ENCODE measurements at places on chromosomes 11 and 22. TPM values are rescaled to one million over a fixed set of nuclear protein-coding genes. Genes with fewer than 3 reads are reported as not detected.

GRCh38 chr11:11788063-11788710 lies 53.6 kb upstream of the USP47 start:
- no peak for DNase-seq
- no peaks in the 10 kb centered on the region for H3K4me1 ChIP-seq
- H3K27ac ChIP-seq = no peak overlapping the region
- peaks cover 5% of the 10 kb centered on the region for H3K27me3 ChIP-seq

GRCh38 chr11:126857860-126858808 lies 142.4 kb downstream of the KIRREL3 start:
- no peaks in the 10 kb centered on the region for H3K27me3 ChIP-seq
- H3K4me3 ChIP-seq = no peak overlapping the region
- DNase-seq = no peak
- H3K27ac ChIP-seq = no peak overlapping the region
- no peaks in the 10 kb centered on the region for H3K36me3 ChIP-seq

GRCh38 chr11:39425226-39425625 lies 2034.2 kb downstream of the LRRC4C start:
- H3K36me3 ChIP-seq = no peaks in the 10 kb centered on the region
- no peak for DNase-seq
- no peak overlapping the region for H3K27ac ChIP-seq
- no peaks in the 10 kb centered on the region for H3K4me1 ChIP-seq

DNA sequence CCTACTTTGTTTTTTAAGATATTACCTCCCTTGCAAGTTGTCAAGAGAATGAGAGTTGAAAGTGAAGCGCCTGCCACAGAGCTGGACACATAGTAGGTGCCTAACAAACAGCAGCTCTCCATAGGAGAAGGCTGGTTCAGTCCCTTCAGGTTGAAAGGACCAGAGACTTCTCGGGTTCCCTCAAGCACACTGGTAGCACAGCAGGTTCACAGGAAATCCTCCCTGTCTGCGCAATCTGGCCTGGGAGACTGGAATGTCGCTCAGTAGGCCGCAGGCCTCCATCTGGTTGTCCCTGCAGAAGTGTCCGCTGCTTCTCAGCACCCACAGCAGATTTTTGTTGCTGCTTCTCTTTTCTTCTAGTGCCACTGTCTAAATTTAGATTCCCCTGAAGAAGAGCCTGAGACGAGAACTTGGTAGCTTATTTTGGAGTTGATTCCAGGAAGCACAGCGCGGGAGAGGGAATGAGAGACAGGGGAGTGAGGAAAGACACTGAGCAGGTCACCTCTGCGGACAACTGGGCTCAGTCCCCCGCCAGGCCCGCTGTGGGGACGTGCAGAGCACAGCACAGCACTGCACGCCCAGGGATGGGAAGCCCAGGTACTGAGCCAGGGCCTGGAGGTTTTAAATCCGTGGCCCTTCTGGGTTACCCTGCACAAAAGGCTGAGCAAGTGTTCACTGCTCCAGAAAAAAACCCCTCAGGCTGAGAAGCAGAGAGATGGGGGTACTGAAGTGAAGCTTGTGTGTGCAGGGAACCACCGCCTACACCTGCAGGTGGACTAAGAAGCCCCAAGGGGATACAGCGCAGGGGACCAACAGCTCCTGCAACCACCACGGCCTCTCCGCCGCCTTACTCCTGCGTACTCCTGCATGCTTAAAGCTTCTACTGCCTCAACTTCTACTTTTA lies 31.6 kb downstream of the RBX1 start:
- H3K4me3 ChIP-seq = no peak overlapping the region
- H3K27ac ChIP-seq = no peak overlapping the region
- H3K27me3 ChIP-seq = no peaks in the 10 kb centered on the region
- no peaks in the 10 kb centered on the region for H3K4me1 ChIP-seq
- no peak for DNase-seq

- H3K27ac ChIP-seq = no peak overlapping the region
- H3K36me3 ChIP-seq = no peaks in the 10 kb centered on the region
- no peak overlapping the region for H3K4me3 ChIP-seq
- H3K27me3 ChIP-seq = no peaks in the 10 kb centered on the region
These were observed 121.6 kb downstream of the BBOX1 start for GRCh38 chr11:27162237-27162636.

DNA sequence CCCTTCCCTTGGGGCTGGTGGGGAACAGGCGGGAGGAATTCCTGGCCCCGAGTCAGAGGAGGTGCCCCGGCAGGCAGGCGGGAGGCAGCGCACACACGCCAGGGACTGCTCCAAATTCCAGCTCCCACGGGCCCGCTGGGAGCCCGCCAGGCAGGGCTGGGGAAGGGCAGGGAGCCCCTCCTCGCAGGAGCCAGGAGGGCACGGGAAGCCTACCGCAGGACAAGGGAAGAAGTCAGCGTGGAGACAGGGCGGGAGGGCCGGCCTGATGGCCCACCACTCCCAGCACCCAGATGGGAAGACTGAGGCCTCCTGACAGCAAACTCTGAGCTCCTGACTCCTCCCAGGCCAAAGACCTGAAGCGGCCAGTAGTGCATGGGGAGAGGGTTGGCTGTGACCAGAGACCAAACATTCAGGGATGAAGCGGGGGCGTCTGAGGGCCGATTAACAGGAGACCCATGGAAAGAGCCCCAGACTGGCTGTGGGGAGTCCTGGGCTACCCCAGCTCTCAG lies 22.4 kb downstream of the RPL3 start:
- H3K4me1 ChIP-seq = no peaks in the 10 kb centered on the region
- H3K27me3 ChIP-seq = no peaks in the 10 kb centered on the region
- H3K27ac ChIP-seq = no peak overlapping the region
- no peak overlapping the region for H3K4me3 ChIP-seq

GRCh38 chr11:11740836-11741235 lies 100.9 kb upstream of the USP47 start:
- H3K27ac ChIP-seq = no peak overlapping the region
- H3K4me1 ChIP-seq = no peaks in the 10 kb centered on the region
- H3K27me3 ChIP-seq = peaks cover 3% of the 10 kb centered on the region
- no peaks in the 10 kb centered on the region for H3K36me3 ChIP-seq

DNA sequence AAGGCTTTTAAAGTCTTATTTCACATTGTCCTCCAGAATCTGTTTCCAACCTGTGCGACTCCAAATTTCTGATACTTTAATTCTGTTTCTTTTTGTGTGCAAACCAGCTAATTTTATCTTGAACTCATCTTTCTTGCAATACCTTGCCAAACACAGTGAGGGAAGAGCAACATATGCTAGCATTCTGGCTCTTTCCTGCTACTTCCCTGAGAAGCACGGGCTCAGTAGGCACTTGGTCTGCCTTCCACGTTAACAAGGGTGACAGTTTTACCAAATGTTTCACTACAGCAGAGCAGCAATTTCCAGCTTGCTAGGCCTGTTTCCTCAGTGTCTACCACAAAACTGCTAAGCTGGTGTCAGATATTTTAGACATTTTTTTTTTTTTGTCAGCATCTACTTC lies 405.8 kb downstream of the NTM start:
- no peak for DNase-seq
- H3K27ac ChIP-seq = no peak overlapping the region

GRCh38 chr22:17847360-17848078 lies 73.2 kb upstream of the BID start:
- no peak for DNase-seq
- H3K27me3 ChIP-seq = no peaks in the 10 kb centered on the region
- no peaks in the 10 kb centered on the region for H3K4me1 ChIP-seq
- no peaks in the 10 kb centered on the region for H3K36me3 ChIP-seq

DNA sequence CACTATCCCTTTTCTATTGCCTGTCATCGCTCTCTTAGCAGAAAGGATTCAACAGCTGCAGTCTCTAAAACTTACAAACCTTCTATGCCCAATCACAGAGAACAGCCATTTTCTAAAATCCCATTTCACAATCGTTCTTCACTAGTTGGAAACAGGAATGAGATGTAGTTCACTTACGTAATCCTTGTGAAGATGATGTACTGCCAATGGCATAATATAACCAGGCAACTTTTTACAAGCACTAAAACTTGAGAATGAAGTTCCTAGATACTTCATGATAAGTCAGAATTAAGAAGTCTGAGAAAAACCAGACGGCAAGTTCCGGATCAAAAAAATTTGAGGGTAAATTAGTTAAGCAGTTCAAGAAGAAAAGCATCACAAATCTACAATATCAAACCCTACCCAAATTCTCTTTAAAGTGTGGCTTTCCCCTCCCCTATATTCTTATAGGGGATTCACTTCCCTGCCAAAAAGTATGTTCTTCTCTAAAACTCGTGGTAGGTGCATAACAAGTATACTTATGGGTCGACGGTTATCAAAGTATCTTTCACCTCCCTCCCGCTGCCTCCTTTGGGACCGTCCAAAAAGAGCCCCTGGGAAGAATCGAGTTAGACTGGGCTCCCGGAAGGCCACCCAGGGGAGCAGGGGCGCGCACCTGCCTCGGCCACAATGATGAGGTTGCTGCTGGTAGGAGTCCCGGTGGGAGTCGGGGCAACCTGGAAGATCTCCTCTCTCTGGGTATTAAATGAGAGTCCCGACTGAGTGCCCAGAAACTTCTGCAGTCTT lies 666 bp downstream of the MSANTD4 start:
- DNase-seq = no peak
- H3K36me3 ChIP-seq = no peaks in the 10 kb centered on the region
- no peaks in the 10 kb centered on the region for H3K27me3 ChIP-seq
- peak overlapping the region; percentile 56 for H3K27ac ChIP-seq

DNA sequence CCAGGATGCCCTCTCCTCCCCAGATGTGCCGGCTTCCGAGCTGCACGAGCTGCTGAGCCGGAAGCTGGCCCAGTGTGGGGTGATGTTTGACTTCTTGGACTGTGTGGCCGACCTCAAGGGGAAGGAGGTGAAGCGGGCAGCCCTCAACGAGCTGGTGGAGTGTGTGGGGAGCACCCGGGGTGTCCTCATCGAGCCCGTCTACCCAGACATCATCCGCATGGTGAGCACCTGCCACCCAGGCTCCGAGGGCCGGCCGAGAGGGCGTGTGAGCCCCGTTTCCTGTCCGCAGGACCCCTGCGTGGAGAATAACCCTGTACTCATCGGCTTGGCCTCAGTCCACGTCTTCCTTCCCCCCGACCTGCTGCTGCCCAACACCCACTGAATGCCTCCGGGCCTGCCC lies 2.2 kb downstream of the PPP2R5B start:
- peaks cover 20% of the 10 kb centered on the region for H3K4me1 ChIP-seq
- no peak overlapping the region for H3K27ac ChIP-seq
- DNase-seq = no peak
- H3K4me3 ChIP-seq = no peak overlapping the region

DNA sequence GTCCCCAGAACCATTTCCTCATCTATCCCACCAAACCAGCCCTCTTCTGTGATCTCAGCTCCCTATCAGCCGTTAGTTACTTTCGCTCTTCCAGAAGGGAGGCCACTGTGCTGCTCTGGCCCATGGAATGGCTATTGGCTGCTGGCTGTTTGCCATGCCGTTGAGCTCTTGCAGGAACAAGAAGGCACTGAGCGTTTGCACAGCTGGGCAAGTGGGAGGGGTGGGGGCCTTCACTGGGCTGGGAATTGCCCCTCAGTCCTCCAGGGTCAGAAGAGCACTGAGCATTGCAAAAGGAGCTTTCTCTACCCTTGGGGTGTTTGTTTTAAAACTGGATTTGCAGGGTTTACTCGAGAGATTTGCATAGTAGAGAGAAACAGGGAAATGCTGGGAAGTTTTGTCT lies 129.0 kb upstream of the PARVA start:
- no peaks in the 10 kb centered on the region for H3K4me1 ChIP-seq
- H3K4me3 ChIP-seq = no peak overlapping the region
- no peak for DNase-seq
- H3K36me3 ChIP-seq = peaks cover 43% of the 10 kb centered on the region
- H3K27me3 ChIP-seq = no peaks in the 10 kb centered on the region
- H3K27ac ChIP-seq = no peak overlapping the region

- no peak for DNase-seq
- no peaks in the 10 kb centered on the region for H3K27me3 ChIP-seq
- no peaks in the 10 kb centered on the region for H3K4me1 ChIP-seq
- H3K27ac ChIP-seq = no peak overlapping the region
- no peaks in the 10 kb centered on the region for H3K36me3 ChIP-seq
These were observed 364.2 kb downstream of the TENM4 start for GRCh38 chr11:79076526-79077115.

DNA sequence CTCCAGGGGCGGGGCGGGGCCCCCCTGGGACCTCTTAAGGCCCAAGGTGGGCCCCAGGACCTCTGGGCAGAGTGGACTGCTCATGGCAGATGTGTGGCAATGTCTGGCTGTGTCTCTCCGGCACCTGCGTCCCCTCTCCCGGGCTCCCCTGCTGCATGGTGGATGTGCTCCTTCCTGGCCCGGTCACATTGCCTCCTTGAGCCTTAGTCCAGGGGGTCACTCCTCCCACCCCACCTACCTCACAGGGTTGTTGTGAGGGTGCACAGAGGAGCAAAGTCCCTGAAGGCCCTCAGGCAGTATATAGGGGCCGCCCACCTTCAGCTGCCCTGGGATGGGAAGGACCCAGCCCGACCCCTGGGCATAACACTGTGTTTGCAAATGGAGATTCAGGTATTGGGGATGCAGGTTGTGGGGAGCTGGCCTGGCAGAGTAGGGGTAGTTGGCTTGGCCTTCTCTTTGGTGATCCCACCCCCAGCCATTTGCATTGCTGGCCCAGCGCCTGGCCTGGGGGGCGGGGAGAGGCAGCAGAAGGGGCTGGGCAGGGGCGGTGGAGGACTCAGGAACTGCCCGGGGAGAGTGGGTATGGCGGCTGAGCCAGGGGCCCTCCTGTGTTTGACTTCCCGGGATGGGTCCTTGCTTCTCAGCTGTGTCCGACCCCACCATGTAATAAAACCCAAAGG lies 11.3 kb downstream of the KCTD17 start:
- no peaks in the 10 kb centered on the region for H3K27me3 ChIP-seq
- H3K4me1 ChIP-seq = peaks cover 16% of the 10 kb centered on the region
- H3K36me3 ChIP-seq = peaks cover 4% of the 10 kb centered on the region
- no peak for DNase-seq

DNA sequence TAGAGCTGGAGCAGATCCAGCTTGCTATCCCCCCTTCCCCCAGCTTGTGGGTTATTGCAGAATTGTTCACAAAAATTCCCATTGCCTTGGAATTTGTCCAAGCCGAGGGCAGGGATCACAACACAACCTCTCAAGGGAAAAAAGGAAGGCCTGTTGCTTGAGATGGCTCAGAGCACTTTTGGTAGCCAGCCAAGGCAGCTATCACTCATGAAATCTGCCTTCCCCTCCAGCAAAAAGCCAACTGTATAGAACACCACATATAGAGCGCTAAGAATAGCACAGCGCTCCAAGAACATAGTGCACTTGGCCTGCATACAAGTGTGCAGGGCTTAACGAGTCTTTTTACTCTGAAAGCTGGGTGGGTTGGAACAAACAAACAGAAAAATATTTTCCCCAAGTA lies 46.2 kb downstream of the FAM83F start:
- H3K27me3 ChIP-seq = peaks cover 17% of the 10 kb centered on the region
- no peak overlapping the region for H3K4me3 ChIP-seq
- H3K4me1 ChIP-seq = peaks cover 12% of the 10 kb centered on the region
- H3K36me3 ChIP-seq = no peaks in the 10 kb centered on the region
- H3K27ac ChIP-seq = no peak overlapping the region
- DNase-seq = no peak

- no peak for DNase-seq
- H3K27me3 ChIP-seq = no peaks in the 10 kb centered on the region
- peaks cover 7% of the 10 kb centered on the region for H3K4me1 ChIP-seq
- H3K27ac ChIP-seq = no peak overlapping the region
These were observed 6.3 kb downstream of the COMMD9 start for GRCh38 chr11:36282926-36283325.

- H3K4me1 ChIP-seq = peaks cover 28% of the 10 kb centered on the region
- peak overlapping the region; percentile 94 for H3K4me3 ChIP-seq
These were observed 728 bp downstream of the DCUN1D5 start for GRCh38 chr11:103091064-103091800.

The KLHDC7B gene
- 5.9 TPM for total RNA-seq

The DTX4 gene
- total RNA-seq = 1.0 TPM

The CCND1 gene
- total RNA-seq = 3.6 TPM

The MEI1 gene
- 106 TPM for total RNA-seq

The OR51E2 gene
- not detected for total RNA-seq

The ROM1 gene
- total RNA-seq = 1.9 TPM

The NUCB2 gene
- total RNA-seq = 34.7 TPM

The SDF2L1 gene
- total RNA-seq = 29.9 TPM

The PRR5 gene
- total RNA-seq = 44.4 TPM
